ENCODE measurements at places on chromosomes 13 and 19.
A peak's percentile ranks its signal among the peaks of the same experiment; 100 is the strongest.

DNA sequence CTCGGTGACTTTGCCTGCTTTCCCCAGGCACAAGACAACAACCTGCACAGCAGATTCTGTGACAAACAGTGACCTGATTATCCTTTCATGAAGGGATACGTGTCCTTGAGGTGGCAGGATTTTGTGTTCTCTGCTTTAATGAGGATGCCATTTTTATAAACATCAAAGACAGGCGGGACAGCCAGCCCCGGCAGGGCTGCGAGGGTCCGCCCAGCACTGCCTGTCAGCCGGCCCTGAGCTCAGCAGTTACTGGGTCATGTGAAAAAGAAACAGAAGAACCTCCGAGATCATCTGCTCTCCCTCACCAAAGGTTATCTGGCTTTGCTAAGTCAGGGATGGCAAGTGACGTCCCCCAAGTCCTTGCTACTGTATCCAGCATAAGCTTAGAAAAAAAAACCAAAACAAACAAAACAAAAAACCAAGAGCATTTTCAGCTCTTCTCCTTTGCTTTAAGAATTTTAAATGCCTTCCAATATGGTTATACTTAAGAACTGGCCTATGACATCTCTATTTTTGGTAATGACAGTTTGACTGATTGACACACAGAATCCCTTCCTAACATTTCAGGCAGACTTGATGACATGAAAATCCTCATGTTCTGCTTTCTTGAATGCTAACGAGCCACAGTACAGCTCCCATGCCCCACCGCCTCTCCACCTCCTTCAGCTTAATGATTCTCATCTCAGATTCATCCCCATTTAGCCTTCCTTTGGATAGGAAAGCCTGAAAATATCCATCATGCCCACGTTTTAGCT is 666.6 kb upstream of the ARGLU1 start:
- no peak for DNase-seq

DNA sequence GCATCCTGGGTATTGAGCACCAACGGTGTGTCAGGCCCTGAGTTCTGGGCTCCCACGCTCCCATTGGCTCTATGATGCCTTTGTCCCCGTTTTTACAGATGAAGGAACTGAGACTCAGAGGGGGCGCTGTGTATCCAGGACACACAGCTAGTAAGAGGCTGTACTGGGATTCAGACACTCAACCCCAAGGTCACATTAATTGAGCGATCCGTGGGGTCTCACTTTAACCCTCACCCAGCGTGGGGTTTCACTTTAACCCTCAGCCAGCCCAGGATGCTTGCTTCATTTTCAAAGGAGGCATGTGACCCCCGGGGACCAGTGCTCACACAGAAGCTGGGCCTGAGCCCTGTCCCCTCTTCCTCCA is 42.6 kb downstream of the CYP4F22 start:
- no peak for DNase-seq

DNA sequence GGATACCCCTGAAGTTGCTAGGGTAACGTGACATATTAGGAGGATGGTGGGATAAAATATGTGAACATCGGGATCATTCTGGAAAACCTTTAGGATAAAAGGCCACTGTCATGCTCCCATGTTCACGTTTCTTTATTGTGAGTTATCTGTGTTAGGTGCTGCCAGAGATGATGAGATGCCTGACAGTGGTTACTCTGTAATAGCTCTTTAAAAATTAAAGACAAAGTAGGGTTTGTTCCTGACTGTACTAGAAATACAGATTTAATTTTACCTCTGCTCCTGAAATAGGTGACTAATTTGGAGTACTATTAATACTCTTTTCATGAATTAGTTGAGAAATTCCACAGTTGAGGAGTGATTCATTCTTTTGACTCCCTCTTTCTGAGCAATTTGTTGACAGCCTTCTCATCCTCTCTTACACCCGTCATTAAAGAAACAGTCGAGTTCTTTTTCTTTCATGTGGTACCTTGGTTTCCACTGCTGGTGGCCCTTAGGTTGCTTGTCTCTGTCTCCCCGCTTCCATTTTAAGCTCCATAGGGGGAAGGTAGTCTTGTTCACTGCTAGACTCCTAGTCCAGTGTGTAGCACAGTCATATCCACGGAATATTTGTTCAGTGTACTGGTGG is 28.4 kb downstream of the SAE1 start:
- DNase-seq = no peak

DNA sequence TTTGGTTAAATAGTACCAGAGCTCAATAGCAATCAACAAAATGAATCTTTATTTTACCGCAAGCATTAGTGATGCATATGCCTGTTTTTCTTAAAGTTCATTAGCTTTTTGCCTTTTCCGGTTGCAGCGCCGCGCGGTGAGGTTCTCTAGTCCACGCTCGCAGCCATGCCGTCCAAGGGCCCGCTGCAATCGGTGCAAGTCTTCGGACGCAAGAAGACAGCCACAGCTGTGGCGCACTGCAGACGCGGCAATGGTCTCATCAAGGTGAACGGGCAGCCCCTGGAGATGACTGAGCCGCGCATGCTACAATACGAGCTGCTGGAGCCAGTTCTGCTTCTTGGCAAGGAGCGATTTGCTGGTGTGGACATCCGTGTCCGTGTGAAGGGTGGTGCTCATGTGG is 42.1 kb upstream of the ZNF486 start:
- DNase-seq = no peak

GRCh38 chr13:111248822-111249221 is 71.6 kb upstream of the TEX29 start:
- DNase-seq = no peak

DNA sequence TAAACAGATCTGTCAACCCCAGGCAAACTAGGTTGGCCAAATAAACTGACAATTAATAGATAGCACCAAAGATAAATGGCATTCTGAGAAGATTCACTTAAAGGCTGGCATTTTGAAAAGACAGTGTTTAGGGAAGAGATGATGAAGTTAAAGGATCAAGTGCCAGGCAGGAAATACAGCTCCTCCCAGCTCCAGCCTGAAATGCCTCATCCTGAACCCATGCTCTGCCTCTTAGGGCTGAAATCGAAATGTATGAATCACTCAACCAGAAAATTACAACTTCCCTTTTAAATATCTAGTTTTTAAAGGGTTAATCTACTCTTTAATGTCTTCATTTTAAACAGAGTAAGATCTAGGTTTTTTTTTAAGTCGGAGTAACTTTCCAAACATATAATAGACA is 171.2 kb upstream of the UBL3 start:
- DNase-seq = no peak

DNA sequence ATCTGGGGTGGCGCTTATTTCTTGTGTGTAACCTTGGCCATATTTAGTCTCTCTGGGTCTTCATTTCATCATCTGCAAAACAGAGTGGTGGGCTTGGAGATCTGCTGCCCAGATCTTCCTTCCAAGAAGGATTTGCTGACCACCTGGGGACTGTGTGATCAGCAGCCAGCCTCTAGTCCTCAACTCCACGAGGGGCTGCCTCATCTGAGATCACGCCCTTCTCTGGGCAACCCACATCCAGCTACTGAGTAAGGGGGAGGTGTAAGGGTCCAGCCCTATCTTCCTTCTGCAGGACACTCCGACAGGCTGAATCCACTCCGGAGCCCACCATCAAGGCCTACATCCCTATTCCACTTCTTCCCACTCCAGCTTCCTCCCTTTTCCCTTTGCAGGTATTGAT is 57.9 kb downstream of the CHST8 start:
- no peak for DNase-seq

DNA sequence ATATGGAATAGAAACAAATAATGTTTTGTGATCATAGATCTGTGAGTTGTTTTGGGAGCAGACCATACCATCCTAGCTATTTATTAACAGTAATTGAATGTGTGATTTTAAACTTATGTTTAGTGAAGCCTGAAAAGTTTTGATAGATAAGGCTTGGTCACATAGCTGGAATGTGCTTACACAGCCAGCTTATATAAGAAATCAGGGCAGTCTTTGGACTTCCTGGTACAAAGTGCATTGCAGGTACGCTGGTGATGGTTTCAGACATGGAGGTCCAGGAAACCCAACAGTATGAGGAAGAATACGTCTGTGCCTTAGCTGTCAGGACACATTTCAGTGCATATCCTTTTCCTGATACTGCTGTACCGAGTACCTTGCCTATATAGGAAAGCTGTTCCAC is 2316.2 kb upstream of the PCDH20 start:
- no peak for DNase-seq

- DNase-seq = no peak
These were observed 5.6 kb downstream of the FCGRT start for GRCh38 chr19:49518033-49518432.

DNA sequence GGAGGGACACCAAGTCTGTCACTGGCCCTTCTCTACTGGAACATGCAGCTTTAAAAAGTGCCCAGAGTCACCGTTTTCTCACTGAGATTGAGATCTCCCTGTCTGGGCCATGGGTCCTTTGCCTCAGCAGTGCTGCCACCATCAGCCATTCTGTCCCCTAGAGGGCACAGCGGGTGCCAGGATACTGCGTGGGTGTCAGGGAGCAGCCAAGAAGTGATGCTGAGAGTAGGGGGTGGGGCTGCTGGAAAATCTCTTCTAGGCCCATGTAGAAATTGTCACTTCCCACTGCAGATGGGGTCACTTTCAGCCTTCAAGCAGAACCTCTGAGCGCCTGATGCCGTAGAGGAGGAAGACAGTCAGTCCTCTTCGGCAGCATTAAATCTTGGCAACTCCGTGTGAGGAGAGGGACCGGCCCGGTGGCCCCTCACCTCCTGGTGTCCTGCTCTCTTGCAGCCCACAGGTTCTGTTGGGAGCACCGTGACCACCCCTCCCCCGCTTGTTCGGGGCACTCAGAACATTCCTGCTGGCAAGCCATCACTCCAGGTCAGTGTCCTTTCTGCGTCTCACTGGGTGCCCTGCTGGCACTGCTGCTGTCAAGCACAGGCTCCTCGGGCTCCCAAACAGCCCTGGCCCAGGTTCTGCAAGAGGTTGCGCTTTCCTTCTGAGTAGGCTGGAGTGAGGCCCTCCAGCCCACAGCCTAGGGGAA is 21.4 kb downstream of the TSSK6 start:
- DNase-seq = no peak

DNA sequence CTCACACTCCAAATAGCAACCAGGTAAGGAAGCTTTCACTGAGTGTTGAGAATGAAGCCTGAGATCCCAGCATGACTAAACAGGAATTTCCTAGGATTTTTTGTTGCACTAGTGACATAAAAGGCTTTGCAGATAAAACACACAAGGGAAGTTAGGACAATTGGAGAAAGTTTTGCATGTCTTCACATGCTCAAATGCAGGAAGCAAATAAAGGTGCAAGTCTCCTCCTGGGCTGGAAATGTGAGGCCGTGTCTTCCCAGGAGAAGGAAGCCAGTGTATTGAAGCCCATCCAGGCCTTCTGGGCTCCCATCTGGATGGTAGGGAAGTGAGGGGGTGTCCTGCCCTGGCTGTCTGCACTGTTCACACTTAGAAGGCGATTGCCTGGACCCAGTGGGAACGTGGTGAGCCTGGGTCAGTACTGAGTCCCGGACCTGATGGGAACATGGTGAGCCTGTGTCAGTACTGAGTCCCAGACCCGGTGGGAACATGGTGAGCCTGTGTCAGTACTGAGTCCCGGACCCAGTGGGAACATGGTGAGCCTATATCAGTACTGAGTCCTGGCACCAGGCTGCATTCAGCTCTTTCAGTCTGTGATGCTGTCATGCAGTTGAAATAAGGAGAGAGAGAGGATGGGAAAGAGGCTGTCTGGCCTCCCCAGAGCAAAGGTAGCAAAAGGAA is 38.7 kb downstream of the SIAH3 start:
- no peak for DNase-seq

DNA sequence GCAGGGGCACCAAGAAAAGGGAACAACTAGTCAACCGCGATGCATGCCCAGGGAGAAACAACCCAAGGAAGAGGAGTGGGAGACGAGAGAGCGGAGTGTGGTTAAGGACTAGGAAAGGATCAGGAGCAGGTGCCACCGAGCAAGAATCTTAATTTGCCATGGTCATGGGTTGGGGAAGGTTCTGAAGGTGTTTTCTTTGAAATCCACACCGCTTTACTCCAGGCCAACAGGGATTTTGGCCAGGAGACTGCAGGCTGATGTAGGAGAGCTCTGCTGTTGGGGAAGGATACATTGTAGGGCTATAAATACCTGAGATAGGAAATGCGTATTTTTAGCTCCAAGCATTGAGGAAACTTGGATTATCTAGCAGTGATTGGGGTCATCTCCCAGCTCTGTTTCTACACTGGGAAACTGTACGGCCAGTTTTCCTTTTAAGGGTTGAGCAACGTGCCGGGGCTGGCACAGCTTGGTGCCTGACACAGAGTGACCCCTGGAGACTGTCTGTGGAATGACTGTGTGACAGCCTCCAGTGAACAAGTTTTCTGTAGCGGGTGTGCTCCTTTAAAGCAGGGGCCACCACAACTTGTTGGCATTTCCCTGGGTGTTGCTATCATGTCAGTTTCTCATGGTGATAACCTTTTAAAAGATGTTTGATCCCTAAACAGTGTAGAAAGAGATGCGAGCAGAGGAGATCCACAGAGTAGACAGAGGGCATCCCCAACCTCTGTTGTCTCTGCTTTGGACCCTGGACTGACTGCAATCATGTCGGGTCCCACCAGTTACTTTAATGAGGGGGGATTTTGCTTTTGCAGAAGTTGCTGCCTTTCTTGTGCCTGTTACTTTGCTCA is 34.3 kb downstream of the ZNF536 start:
- no peak for DNase-seq

DNA sequence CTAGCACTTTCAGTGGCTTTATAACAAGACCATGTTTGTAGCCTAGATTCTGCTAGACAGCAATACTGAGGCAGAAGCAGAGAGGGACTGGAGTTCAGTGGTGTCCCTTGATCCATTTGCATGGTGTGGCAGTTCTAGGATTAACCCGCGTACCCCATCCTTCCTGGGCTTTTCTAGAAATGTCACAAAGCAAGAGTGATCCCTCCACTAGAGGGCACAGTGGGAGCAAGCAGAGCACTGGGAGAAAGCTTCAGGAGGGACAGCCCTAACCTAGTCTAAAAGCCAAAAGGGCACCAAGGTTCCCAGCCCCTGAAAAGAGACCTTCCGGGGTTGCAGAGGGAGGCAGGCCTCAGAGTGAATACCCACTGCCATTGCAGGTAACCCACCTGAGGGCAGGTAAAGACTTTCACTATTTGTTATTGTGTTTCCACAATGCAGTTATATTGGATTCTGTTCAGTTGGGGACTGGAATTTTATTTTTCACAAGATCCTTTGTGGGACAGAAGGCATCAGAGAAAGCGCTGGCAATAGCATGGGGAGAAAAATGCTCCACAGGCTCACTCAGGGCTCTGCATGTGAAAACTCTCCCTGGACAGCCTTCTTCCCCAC is 170.6 kb downstream of the FLT1 start:
- no peak for DNase-seq

GRCh38 chr13:30325668-30326067 is 18.3 kb upstream of the KATNAL1 start:
- DNase-seq = no peak

DNA sequence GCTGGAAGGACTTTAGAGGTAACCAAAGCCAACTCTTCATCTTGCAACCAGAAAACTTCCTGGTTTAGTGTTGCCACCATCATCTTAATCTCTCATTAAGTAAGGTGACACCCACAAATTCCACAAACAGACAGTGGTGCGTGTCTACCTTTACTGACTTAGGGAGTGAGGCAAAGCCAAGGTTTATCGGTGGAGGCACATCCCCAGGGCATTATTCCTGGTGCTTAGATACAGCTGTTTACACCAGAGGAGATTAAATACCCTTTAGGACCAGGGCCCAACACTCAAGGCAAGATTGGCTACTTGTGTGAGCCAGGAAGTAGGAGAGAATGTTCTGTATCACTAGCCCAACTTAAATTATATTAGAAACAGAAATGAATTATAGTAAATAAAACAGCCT is 9.5 kb downstream of the STOML3 start:
- no peak for DNase-seq

GRCh38 chr13:51882570-51883225 is 20.9 kb downstream of the CCDC70 start:
- DNase-seq = peak; percentile 40

- no peak for DNase-seq
These were observed 40.6 kb upstream of the KLF12 start for GRCh38 chr13:74174810-74175209.

All from vagina (tissue), 2 donors.